ENCODE measurements at places on chromosomes 6 and 20. TPM values are rescaled to one million over a fixed set of nuclear protein-coding genes. Genes with fewer than 3 reads are reported as not detected.

TSPO2 gene
- not detected for total RNA-seq

B3GALT4 gene
- 7.3 TPM for total RNA-seq

C20orf141 gene
- 1.2 TPM for total RNA-seq

KCNB1 gene
- total RNA-seq = 18.3 TPM

OPN5 gene
- not detected for total RNA-seq

UNC5CL gene
- 0.84 TPM for total RNA-seq

ZC3H12D gene
- total RNA-seq = 2.0 TPM

BNIP5 gene
- not detected for total RNA-seq

LAMP5 gene
- total RNA-seq = not detected

NR2E1 gene
- not detected for total RNA-seq

KHDC1 gene
- 0.79 TPM for total RNA-seq

IL17A gene
- not detected for total RNA-seq

KCNK16 gene
- not detected for total RNA-seq

NFATC2 gene
- 4.1 TPM for total RNA-seq

PRRT1 gene
- total RNA-seq = 0.32 TPM

PCED1A gene
- 30.2 TPM for total RNA-seq

COL12A1 gene
- total RNA-seq = 229 TPM

WFDC10B gene
- not detected for total RNA-seq

MDFI gene
- total RNA-seq = 24.3 TPM

TPBG gene
- total RNA-seq = 28.1 TPM

TRIM38 gene
- 11.7 TPM for total RNA-seq

SAMD5 gene
- 0.95 TPM for total RNA-seq

GFRAL gene
- not detected for total RNA-seq

TFAP2D gene
- total RNA-seq = not detected

SGK1 gene
- total RNA-seq = 409 TPM
